Stimulated activated CD8-positive, alpha-beta memory T cell treated with anti-CD3 and anti-CD28 coated beads, Interleukin-4, amount 100 ng/mL, for 4 hours (primary cell): ENCODE measurements at places on chromosomes 5 and 9.

DNA sequence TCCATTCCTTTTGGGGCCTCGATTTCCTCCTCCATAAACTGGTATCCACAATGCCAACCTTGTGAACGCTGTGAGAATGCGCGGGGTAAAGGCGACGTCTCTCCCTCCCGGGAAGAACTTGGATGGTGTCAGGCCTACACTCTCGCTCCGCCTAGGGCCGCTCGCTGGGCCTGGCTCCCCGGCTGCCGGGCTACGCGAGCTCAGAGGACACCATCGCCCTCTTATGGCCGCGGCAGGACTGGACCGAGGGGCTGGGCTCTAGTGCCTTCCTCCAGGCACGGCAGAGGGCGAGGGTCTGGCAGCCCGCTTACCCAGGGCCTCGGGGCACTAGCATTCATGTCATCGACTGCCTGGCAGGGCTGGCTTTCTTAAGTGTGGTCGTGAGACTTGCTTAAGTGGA is 1.3 kb upstream of the EXOSC2 start:
- no peak for DNase-seq

DNA sequence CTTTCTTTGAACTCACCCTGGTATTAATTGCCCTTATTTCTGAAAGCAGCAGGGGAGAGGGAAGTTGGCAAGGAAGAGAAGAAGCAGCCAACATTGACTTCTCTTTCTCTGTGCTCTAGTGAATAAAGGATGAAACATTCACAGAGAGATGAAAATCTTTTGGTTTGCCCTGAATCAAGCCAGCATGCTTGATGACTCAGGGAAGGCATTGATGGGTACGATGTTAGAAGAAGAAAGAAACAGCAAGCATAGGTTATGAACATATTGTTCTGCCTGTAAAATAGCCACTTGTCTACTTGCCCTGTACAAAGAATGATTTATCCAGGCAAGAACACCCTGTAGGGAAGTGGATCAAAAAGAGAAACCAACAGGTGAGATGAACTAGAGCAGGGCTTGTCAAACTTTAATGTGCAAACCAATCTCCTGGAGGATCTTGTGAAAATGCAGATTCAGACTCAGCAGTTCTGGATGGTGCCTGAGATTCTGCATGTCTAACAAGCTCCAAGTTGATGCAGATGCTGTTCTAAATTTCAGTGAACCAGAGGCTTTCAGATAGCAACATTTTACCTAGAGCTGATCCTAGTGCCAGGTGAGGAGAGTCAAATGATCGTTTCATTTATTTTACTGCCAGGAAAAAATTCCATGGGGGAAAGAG is 586.6 kb upstream of the TLE4 start:
- no peak for DNase-seq

DNA sequence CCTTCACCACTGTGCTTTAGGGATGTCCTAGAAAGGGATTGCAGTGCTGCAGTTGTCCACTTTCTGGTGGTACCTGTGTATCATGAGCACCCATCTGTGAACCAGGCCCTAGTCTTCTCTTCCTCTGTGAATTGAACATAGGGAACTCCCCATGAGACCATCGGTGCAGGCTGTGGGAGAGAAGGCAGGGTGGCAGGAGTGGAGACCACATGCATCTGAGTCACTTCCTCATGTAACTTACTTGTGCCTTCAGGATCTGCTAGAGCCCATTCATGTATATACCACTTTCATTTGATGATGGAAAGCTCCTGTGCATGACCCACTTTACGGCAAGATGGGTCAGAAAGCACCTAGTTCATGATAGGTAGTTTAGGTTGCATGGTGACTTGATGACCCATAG is 478.1 kb upstream of the CDH9 start:
- no peak for DNase-seq

GRCh38 chr5:16550316-16550952 is 66.4 kb downstream of the RETREG1 start:
- no peak for DNase-seq

GRCh38 chr9:110659891-110660541 is 8.6 kb upstream of the MUSK start:
- no peak for DNase-seq

DNA sequence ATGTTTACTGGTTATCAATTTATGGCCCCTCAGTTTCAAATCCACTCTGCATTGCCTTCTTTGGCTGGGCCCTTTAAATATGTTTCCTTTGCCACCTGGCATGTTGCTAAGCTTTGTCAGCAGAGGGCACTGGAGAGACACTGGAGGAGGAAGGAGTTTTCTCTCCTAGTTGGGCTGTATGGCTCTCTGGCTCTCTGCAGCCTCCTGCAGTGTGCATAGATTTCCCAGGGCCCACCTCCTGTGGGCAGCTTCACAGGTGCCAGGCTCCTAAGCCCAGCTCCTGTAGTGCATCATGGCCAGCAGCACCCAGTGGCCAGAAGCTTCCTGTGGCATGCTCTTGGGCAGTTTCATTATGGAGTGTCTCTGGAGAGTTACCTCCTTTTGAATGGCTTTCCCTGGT is 23.3 kb downstream of the CAVIN4 start:
- DNase-seq, result no peak
